ENCODE measurements at places on chromosomes 12 and 14.

DNA sequence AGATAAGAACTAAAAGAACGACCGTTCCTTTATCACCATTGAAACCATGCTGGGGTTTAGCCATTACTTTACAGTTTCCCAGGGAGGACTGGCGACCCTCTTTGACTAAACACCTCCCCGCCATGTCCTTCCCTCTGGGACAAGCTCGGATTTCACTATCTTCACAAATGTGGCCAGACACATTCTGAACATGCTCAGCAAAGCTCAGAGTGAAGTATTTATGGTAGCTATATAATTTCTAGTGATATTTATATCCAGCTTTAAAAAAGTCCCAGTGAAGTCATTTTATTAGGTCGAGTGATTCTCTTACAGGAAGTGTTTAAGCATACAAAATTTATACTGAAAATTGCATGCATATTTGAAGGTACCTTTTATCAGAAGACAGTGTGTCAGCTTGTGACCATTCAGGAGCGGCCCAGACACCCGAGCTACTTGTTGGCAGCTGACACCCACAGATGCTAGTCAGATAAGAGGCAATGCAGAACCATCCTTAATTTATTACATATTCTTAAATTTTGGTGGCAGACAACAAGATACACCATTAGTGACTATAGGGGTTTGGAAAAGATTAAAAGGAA is 36.8 kb downstream of the NIN start:
- no peak for DNase-seq

- DNase-seq = peak; percentile 95
Measured at GRCh38 chr12:6215932-6216494, 15.8 kb downstream of the CD9 start.

GRCh38 chr14:95915330-95915729 is 38.7 kb downstream of the TUNAR start:
- DNase-seq = no peak

DNA sequence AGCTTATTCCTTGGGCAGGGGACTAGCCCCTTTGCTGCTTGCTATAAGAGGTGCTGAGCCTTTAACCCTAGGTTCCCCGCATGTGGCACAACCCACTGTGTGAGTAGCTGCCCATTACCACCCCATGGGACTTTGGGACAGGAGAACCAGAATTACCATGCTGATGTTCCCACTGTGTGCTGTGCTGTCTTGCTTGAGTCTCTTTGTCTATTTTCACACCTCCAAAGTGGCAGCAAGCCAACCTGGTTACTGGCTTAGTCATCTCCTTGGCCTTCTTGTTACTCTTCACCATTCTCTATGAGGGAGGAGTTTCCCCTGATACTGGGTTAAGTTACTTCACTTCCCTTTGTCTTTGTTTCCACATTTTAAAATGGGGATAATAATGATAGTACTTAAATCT is 73.4 kb upstream of the ETV6 start:
- no peak for DNase-seq

DNA sequence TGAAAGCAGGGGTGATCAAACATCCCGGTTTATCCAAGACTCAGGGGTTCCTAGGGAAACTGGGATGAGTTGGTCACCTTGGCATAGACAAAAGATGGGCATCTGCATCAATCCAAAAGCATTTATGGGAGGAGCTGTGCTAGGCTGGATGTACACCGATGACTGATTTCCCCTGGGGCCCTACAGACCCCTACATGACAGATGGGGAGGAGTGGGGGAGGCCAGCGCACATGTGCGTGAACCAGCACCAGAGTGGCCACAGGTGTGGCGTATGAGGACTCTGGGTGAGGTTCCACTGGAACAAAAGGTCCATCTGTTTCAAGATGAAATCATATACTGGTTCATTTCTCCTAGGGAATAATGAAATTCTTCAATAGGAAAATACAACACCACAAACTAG is 210.4 kb downstream of the ITPR2 start:
- no peak for DNase-seq

- no peak for DNase-seq
Measured at GRCh38 chr12:62103748-62104147, 156.5 kb upstream of the USP15 start.

GRCh38 chr12:57765003-57765697 is 1.7 kb downstream of the CYP27B1 start:
- peak; percentile 88 for DNase-seq

- peak; percentile 92 for DNase-seq
Measured at GRCh38 chr14:61280526-61281185, 482 bp downstream of the TMEM30B start.

- DNase-seq = no peak
Measured at GRCh38 chr12:105850103-105850968, 288.4 kb downstream of the NUAK1 start.

- DNase-seq = no peak
Measured at GRCh38 chr12:3137268-3137781, 60.1 kb downstream of the TSPAN9 start.

GRCh38 chr12:127060310-127060847 is 1206.6 kb upstream of the TMEM132C start:
- DNase-seq = no peak

DNA sequence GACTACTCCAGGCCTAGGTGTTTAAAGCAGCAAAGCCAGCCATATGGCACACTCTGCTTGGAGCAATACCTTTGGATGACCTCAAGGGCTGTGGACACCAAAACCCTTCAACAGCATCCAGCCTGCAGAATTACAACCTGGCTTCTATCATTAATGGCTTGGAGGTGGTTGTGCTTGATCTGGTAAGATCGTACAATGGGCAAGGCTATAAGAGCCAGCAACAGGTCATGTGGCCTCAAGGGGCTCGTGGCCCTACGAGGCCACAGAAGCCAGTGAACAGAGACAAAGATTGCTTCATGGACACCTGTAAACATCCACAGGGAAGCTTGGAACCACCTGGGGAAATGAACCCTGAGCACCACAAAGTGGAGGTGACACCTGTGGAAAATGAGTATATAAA is 657.3 kb downstream of the BCL11B start:
- DNase-seq = no peak

DNA sequence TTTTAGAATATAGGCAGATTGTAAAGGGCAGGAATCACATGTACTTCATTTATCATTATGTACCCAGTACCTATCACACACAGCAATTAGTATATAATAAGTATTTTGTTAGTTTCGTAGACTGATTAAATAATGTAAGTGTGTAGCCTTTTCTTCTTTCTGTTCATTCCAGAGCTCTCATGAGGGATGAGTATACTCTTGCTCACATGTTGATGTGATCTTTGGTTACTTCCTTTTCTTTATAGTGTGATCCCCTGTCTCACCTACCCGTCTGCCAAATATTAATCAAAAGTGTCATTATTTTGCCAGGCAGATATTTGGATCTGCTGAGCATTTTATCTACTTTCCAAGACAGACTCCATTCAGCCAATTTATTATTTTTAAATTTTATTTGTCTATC is 156.1 kb downstream of the PCNX1 start:
- DNase-seq = no peak

DNA sequence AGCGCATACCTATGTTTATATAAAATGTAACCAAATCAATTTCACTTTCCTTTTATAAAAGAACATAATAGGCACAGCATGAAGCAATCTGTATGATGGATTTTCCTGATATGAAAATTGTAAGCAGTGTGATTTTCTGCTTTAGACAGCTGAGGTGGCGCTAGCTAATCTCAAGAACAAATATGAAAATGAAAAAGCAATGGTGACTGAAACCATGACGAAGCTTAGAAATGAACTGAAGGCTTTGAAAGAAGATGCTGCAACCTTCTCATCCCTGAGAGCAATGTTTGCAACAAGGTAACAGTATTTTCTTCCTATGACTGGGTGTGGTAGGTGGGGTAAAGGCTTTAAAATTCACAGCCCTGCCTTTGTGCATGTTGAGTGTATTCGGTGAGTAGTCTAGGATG is 65.0 kb upstream of the FGD4 start:
- no peak for DNase-seq

DNA sequence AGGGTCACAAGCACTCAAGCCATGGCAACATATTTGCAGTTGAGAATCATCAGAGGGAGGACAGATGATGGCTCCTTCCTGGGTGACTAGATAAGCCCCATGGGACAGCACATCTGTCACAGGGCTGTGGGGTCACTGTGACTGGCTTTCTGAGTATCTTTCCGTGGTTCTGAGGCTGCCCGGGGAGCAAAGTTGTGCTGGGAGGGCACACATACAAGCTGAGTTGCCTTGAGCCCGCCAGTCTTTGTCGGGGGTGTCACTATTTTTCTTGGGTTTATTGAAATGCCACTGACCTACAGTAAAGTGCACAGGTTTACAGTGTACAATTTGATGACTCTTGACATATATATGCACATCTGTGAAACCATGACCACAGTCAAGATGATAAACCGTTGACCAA is 17.2 kb upstream of the KIF26A start:
- DNase-seq = no peak

- DNase-seq = no peak
Measured at GRCh38 chr14:66831173-66831572, 323.2 kb downstream of the GPHN start.

GRCh38 chr12:50650285-50650684 is 113.6 kb upstream of the ATF1 start:
- no peak for DNase-seq

DNA sequence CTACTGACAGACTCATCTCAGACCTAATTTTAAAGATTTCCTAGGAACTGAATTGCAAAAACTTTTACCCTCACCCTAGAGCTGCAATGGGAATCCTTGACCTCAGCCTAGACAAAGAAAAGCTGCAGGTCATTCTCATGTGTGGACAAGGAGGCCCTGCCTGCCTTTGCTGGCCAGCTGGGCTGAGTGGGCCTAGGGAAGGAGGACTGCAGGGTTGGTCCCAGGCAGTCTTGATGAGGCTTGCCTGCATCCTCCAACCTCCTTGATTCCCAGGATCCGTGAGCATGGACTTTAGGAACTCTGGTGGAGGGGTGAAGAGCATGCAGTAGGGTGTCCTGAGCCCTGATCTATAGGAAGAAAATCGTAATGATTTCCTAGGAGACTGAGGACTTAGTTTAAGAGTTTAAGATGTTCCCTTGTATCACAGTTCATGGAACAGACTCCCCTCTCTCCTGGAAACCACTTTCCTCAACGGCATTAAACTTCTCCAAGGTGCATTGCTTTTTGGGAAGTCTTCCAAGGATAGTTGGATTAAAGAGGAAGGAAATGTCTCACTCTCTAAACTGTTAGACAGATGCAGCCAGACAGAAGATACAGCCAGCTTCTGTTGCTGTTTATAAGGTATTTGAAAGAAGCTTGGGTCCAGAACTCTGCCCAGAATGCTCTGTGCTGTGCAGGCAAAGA is 55.4 kb upstream of the DDX11 start:
- DNase-seq = no peak

- DNase-seq = no peak
Measured at GRCh38 chr14:70254476-70254961, 65.8 kb upstream of the SLC8A3 start.

DNA sequence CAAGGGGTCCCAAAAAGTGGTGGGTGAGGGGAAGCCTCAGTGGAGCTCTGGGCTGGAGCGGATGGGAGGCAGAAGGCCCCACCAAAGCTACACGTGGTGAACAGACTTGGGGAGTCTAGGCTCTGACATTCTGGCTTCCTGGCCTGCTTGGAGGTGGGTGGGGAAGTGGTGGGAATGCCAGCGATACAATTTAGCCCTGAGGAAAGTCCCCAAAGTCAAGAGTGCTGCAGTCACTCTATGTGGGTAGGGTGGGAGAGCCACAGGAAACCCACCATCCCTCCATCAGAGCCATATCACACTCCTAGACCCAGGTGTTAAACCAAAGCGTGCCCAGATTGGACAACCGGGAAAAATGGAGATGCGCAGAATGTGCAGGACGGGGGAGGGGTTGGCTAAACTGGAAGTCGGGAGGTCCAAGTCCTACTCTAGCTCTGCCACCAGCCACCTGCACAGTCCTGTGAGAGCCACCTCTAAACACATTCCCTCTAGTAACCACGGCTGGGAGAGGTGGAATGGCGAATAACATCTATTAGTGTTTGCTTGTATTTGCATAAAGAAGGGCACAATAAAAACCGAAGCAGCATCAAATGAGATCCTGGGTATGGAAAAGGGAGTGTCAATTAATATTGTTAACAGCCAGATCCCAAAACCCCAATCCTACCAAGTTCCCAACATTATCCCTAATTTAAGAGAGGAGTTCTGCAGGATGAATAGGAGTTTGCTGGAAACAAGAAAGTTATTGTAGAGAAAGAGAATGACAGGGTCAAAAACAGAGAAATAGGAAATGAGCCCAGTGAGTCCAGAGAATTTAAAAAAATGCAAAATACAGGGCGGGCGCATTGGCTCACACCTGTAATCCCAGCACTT is 14.0 kb upstream of the CD9 start:
- no peak for DNase-seq

DNA sequence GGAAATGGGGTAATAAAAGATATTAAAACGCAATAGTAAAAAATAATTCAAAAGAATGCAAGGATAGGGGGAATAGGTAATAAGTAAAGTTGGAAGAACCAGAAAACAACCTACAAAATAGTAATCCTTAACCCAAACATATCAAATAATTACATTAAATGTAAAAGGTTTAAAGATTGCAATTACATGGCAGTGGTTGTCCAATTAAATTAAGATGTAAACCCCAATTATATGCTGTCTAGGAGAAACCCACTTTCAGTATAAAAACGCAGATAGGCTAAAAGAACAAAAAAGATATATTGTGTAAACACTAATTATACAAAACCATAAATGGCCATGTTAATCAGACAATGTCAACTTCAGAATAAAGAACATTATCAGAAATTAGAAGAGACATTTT is 247.3 kb downstream of the SLC25A21 start:
- no peak for DNase-seq

DNA sequence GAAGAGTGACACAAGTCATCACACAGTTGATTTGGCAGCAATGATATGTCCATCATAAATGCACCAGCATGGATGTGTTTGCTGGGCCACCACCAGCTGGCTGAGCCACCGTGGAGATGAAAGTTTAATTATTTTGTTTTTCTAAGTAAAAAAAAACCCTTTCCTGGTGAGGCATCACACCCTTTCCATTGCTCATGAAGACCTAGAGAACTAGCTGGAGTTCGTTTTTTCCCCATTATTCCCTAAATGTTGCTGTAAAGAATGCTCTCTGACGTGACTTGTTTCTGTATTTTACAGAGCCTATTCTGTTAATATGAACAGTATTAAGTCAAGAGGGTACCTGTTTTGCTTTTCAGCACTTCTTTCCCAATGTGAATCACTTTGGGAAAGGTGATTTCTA is 257.9 kb downstream of the MSRB3 start:
- no peak for DNase-seq

DNA sequence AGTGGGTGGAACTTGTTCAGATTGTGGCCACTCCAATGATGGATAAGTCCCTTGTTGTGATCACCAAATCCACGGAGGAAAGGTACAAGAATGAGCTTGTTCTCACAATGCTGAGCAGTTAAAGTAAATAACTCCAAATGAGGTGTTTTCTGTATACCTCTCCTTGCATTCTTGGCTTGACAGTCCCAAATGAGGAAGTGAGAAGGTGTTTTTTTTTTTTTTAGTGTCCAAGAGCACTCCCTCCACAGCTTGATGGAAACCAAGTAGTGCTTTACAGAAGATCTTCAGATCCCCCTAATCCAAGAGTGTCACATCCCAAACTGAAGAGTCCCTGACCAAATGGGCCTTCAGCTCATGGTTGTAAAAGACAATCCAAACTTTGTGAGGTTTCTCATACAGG is 153.6 kb downstream of the ATP23 start:
- DNase-seq = no peak

Data from lower leg skin (tissue), 4 donors.